ENCODE measurements at places on chromosomes 3 and 15. TPM values are rescaled to one million over a fixed set of nuclear protein-coding genes. Genes with fewer than 3 reads are reported as not detected.

DNA sequence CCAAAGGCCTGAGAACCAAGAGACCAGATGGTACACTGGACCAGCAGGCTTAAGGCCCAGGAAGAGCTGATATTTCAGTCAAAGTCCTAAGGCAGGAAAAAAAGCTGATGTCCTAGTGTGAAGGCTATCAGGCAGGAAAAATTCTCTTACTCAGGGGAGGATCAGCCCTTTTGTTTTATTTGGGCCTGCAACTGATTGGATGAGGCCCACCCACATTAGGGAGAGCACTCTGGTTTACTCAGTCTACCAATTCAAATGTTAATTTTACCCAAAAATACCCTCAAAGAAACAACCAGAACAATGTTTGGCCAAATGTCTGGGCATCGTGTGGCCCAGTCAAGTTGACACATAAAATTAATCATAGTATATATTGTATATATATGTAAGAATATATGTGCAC, 24.5 kb upstream of the MYRIP start:
- no peak overlapping the region for H3K27ac ChIP-seq
- H3K27me3 ChIP-seq: no peaks in the 10 kb centered on the region
- no peak overlapping the region for H3K4me3 ChIP-seq
- no peaks in the 10 kb centered on the region for H3K36me3 ChIP-seq
- no peaks in the 10 kb centered on the region for H3K4me1 ChIP-seq

- H3K27me3 ChIP-seq: no peaks in the 10 kb centered on the region
- H3K4me3 ChIP-seq: no peak overlapping the region
- H3K4me1 ChIP-seq: no peaks in the 10 kb centered on the region
- peak overlapping the region; percentile 43 for H3K27ac ChIP-seq
Observed at GRCh38 chr3:8458711-8459110, 42.9 kb upstream of the LMCD1 start.

DNA sequence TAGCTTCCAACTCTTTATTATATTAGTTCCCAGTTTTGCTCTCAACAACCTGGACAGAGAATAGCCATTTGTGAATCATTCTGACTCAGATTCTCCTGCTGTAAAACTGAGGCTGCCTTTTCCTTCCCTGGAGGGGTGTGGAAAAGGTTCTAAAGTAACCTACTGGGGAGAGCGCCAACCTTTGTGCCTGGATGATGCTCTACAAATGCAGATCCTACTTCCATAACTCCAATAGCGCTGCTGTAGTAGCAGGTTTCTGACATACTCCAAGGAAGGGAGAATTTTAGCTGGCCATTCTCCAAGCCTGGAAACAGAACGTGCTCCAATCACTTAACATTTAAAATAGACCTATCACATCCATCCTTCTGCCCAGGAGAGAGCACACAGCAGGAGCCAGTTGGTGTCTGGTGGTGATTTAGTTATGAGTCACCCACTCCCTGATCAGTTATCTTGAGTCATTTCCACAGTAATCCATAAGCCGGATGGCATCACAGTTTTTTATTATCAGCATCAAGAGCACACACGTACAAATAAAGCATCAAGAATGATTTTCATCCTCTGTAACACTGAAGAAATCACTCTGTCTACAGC, 38.3 kb downstream of the MYH15 start:
- no peaks in the 10 kb centered on the region for H3K27me3 ChIP-seq
- H3K36me3 ChIP-seq: no peaks in the 10 kb centered on the region
- no peaks in the 10 kb centered on the region for H3K4me1 ChIP-seq
- no peak overlapping the region for H3K4me3 ChIP-seq

- no peak overlapping the region for H3K4me3 ChIP-seq
- H3K36me3 ChIP-seq: peaks cover 12% of the 10 kb centered on the region
- peaks cover 11% of the 10 kb centered on the region for H3K4me1 ChIP-seq
Observed at GRCh38 chr3:124758851-124759635, 28.8 kb downstream of the UMPS start.

- no peaks in the 10 kb centered on the region for H3K27me3 ChIP-seq
- H3K27ac ChIP-seq: peak overlapping the region; percentile 71
- H3K4me3 ChIP-seq: no peak overlapping the region
- H3K4me1 ChIP-seq: peaks cover 14% of the 10 kb centered on the region
Observed at GRCh38 chr3:99845331-99845730, 27.7 kb downstream of the CMSS1 start.

DNA sequence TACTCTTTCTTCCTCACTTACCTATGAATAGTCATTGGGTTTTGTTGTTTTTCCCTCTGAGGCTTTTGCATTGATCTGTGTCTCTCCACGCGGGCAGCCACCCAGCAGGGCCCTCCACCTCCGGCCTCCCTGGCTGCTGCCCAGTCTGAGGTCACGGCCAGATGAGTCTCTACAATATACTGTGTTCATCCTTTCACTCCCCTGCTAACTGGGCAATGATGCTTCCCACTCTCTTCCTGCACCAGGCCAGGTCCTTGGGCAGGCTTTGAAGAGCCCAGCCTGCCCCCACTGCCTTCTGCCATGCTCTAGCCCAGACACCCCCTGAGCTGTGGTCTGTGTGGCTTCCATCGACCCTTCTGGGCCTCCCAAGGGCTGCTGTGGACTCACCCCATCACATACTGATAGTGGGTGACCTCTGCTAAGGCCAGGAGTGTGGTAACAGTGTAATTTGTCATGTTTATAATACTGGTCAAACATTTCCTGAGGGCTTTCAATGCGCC, 18.0 kb downstream of the PDIA5 start:
- H3K36me3 ChIP-seq: no peaks in the 10 kb centered on the region
- DNase-seq: no peak
- no peak overlapping the region for H3K4me3 ChIP-seq
- peaks cover 67% of the 10 kb centered on the region for H3K4me1 ChIP-seq
- peak overlapping the region; percentile 2 for H3K27ac ChIP-seq

- H3K27ac ChIP-seq: no peak overlapping the region
- no peaks in the 10 kb centered on the region for H3K27me3 ChIP-seq
- no peak for DNase-seq
- H3K4me1 ChIP-seq: peaks cover 8% of the 10 kb centered on the region
Observed at GRCh38 chr3:143529018-143529478, 319.2 kb downstream of the SLC9A9 start.

DNA sequence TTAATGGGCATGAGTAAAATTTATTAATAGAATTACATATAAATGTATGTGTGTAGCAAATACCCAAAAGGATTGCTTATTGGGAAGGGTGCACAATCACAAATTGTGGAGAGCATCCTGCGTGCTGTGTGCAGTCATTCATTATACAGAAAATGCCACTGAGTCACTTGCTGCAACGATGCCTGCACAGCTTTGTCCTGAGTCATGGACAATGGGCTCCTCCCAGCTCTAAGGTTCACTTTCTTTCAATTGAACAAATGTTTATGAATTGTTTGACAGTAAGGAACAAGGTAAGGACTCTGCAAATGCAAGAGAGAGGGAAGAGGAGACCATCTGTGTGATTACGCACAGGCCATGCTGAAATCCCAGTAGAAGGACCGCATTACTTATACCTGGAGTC, 18.7 kb downstream of the CFAP161 start:
- no peak overlapping the region for H3K27ac ChIP-seq
- peaks cover 7% of the 10 kb centered on the region for H3K36me3 ChIP-seq
- DNase-seq: no peak
- no peak overlapping the region for H3K4me3 ChIP-seq
- peaks cover 5% of the 10 kb centered on the region for H3K4me1 ChIP-seq

GRCh38 chr3:183306798-183307671, 54.0 kb downstream of the B3GNT5 start:
- H3K27me3 ChIP-seq: no peaks in the 10 kb centered on the region
- DNase-seq: peak; percentile 44
- no peak overlapping the region for H3K4me3 ChIP-seq

GRCh38 chr3:194003114-194004057, 132.6 kb upstream of the HES1 start:
- H3K27ac ChIP-seq: peak overlapping the region; percentile 86
- peak; percentile 94 for DNase-seq
- peak overlapping the region; percentile 49 for H3K4me3 ChIP-seq
- no peaks in the 10 kb centered on the region for H3K36me3 ChIP-seq
- peaks cover 42% of the 10 kb centered on the region for H3K4me1 ChIP-seq

DNA sequence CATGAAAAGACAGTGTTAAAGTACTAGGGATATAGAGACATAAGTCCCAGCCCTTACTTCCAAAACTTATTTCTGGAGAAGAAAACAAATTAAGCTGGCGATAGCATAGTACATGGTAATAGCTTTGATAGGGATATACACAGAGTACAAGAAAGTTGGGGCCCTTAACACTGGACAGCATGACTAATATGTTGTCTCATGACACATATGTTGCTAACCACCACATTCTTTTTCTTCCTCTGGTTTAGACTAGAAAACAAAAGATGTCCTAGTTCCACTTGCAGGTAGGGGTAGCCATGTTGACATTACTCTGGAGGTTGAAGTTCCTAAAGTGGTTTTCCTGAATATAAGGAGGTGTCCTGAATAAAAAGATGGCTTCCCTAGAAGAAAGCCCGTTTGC, 75.3 kb downstream of the RFX7 start:
- no peak for DNase-seq
- no peak overlapping the region for H3K4me3 ChIP-seq
- no peak overlapping the region for H3K27ac ChIP-seq
- H3K36me3 ChIP-seq: peaks cover 2% of the 10 kb centered on the region
- no peaks in the 10 kb centered on the region for H3K27me3 ChIP-seq

GRCh38 chr15:81945014-81945615, 100.7 kb downstream of the MEX3B start:
- H3K27me3 ChIP-seq: no peaks in the 10 kb centered on the region
- no peak overlapping the region for H3K4me3 ChIP-seq
- H3K36me3 ChIP-seq: no peaks in the 10 kb centered on the region
- no peak for DNase-seq
- H3K27ac ChIP-seq: no peak overlapping the region

Gene IGSF10
- 27.2 TPM for total RNA-seq

Gene ZDHHC19
- not detected for total RNA-seq

Gene C3orf85
- not detected for total RNA-seq

Gene BDH1
- total RNA-seq: 28.8 TPM

Gene ITIH1
- total RNA-seq: not detected

Gene TRIM59
- total RNA-seq: 7.1 TPM
